ENCODE measurements at places on chromosomes 4 and X. TPM values are rescaled to one million over a fixed set of nuclear protein-coding genes. Genes with fewer than 3 reads are reported as not detected.

Gene L1CAM
- total RNA-seq: 2.2 TPM

Gene CCDC120
- total RNA-seq: 3.7 TPM

Gene CYBB
- 0.07 TPM for total RNA-seq

GRCh38 chr4:100295792-100296191 is 105.5 kb upstream of the DDIT4L start:
- no peak for DNase-seq

- no peak for DNase-seq
These were observed 18.9 kb downstream of the TMEM175 start for GRCh38 chr4:951186-951585.

GRCh38 chr4:160423879-160424451 is 1321.1 kb downstream of the RAPGEF2 start:
- peak; percentile 1 for DNase-seq

GRCh38 chr4:95248720-95249425 is 299.9 kb downstream of the UNC5C start:
- peak; percentile 26 for DNase-seq
